NCI-H1436 treated with DMSO at 0.1 percent for 48 hours (cell line): ENCODE measurements at places on chromosomes 3 and 15.

DNA sequence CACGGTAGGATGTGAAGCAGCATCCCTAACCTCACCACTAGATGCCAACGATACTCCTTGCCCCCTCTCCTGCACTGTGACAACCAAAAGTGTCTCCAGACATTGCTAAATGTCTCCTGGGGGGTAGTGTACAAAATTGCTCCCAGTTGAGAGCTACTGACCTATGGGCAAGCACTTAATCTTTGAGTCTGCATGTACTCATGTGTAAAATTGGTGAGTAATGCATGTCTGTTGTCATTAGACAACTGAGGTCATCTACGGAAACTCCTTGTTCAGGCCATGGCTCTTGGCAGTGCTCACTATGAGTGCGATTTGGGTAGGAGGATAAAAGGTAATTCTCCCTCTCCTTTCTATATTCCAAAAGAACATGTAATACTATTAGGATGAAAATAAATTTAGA lies 29.2 kb downstream of the PDHB start:
- no peak for DNase-seq

DNA sequence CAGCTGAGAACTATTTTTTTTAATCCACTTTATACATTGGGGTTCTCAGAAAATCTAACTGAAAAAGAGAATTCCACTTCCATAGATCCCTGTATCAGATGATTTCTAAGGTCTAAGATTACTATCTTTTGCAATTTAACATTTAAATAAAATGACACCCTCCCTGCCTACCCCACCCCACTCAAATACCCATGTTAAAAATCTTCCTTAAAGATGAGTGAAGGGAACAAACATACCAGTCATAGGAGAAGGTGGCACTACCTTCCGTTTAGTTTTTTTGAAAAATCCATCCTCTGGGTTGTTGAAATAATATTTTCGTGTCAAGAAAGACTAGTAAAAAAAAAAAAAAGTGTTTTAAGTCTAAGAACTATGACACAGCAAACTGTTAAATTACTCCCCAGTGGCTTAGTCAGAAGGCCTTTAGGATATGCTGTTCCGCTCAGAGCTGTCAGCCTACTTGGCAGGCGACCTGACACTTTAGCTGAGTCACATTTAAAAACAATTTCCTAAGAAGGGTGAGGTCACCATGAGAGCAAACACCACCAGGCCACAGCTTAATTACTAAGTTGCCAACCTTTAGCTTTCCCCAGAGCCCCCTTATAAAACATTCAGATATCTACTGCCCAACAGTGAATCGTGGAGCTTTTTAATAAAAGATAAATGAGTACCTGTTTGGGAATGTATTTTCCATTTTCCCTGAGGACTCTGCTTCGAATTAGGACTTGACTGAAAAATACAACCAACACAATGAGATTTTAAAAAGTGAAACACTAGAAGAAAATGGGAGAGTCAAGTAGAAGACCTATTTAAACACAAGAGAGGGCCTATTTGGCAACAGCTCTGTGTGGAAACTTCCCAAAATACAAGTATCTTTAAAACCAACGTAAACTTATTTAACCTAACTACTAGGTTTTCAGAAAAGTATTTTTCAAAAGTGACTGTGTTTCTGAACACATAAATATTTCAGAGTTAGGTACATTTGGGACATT lies 9.6 kb downstream of the EMC3 start:
- peak; percentile 12 for DNase-seq

DNA sequence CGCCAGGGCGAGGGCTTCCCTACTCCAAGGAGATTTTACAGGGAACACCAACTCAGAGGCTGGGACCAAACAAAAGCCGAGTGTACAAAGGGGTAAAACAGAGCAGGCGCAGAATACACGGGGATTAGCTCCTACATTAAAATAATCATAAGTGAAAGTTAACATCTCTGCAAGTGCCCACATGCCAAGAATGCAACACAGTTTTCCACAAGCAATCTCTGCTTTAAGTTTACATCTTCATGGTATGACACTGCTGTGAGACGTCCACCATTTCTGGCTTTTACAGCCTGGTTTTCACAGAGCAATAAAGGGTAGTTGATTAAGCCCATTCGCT lies 500 bp upstream of the VGLL3 start:
- no peak for DNase-seq

DNA sequence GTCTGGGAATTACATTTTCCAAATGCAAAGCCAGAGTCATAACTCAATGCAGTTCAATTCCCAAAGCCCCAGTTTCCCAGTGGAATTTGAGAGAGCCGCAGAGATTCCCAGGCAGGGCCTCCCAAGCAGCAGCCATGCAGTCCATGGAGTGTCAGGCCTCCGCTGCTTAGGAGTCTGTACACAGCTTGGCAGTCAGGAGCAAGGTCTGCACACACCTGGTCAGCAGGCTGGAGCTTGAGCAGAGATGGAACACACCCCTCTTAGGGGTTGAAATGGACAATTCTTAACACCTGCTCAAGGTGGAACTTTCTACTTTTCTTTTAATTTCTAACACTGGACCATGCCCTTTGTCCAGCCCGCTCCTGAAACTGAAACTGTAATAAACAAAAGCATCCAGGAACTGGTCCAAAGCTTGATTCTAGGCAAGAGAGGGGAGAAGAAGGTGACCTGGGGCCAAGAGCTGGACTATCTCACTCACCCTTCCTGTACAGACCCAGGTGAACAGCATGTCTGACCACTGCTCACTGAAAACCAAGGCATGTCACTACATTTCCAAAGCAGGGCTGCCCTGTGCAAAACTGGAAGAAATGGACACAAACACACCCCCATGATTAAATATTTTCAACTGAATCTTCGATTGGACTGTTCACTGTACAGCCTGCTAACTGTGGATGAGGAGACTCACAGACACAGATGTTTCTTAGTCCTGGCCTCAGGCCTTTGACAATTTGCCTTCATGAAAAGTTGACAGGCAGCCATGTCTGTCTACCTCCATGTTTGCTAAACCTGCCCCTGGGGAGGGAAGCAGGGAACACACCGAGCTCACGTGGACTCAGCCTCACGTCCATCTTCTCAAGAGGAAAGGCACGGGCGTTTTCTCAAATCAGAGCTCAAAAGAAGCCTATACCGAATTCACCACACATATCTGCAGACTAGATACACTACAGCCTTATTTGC lies 48.6 kb upstream of the DUSP7 start:
- no peak for DNase-seq

DNA sequence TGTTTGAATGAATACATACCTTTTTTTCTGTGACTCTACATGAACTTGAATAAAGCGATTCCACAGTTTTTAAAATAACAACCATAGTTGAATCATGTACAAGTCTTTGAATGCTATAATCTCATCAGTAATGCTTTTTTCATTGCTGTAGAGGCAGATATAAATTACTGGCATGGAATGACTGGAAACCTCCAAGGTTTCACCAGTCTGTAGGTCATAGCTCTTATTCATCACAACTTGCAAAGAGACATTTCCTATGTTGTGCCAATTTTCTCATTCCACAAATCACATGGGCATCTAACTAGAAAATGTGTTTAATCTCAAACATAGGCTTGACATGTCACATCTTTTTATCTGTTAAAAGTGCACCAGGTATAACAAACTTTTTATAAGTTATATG lies 407.1 kb upstream of the KCNMB2 start:
- no peak for DNase-seq

DNA sequence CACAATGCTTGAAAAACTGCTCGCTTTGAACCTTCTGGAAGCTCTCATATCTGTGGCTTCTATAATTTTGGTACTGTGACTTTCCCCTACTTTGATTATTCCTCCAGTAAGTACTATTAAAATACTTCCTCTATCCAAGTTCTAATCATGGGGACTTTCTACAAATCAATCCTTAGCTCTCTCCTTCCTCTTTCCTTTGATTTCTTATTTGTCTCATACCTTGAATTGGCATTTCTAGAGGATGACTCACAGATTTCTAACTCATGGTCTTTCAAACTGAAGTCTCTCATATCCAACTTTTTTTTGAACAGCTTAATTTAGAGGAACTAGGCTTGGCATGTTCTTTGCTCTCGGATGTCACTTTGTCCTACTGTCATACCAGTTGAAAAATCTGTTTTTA lies 241.8 kb downstream of the TBC1D5 start:
- no peak for DNase-seq

GRCh38 chr3:124565551-124565950 lies 164.7 kb upstream of the UMPS start:
- no peak for DNase-seq

GRCh38 chr15:81766829-81767475 lies 278.9 kb downstream of the MEX3B start:
- no peak for DNase-seq

GRCh38 chr15:101067660-101068522 lies 148.7 kb downstream of the LRRK1 start:
- DNase-seq = no peak

DNA sequence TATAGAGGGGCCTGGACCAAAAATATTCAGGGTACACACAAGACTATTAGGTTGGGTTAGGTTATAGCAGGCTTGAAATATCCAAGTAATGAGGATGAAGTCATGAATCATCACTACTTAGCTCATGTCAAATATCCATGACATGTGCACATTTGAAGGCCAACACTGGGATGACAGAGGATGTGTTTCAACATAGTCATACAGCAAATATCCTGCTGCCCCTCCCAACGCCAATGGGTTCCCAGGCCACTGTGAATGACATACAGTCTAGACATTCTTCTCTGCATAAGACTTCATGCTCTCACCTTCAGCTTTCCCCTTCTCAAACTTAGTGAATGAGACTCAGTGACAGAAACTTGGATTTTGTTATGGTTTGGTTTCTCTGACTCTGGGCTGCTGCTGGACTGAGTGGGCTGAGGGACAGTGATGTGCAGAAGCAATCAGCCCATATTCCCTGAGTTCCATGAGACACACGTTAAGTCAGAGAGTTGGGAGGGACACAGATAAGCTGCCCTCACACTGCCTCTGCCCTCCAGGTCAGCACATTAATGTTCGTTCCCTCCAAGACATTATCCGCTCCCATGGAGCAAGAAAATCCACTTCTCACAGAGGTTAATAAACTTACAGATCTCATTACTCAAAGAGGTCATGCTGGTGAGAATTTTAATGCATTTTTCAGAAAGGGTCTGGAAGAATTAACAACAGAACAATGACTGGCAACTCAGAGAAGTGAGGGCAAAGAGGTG lies 15.4 kb downstream of the HOMER2 start:
- no peak for DNase-seq

GRCh38 chr3:135393159-135393558 lies 572.4 kb upstream of the PPP2R3A start:
- no peak for DNase-seq

GRCh38 chr3:58480309-58480708 lies 11.6 kb upstream of the KCTD6 start:
- no peak for DNase-seq

DNA sequence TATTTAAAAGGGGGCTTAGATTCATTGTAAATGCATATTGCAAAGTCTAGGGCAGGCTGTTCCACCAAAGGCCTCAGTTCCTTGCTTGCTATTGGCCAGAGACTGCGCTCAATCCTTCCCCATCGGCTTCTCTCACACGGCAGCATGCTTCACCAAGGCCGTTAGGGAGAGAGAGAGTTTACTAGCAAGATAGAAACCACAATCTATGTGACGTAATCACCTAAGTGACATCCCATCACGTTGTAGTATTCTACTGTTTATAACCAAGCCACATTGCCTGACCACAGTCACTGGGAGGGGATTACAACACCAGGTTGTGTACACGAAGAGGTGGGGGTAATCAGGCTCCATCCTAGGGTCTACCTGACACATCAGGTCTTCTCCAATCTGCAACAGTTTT lies 16.0 kb upstream of the NPAP1 start:
- DNase-seq = no peak

GRCh38 chr3:99882436-99883137 lies 64.9 kb downstream of the CMSS1 start:
- no peak for DNase-seq

GRCh38 chr3:150447631-150448465 lies 39.8 kb downstream of the TSC22D2 start:
- no peak for DNase-seq

- DNase-seq = no peak
Measured at GRCh38 chr3:58837141-58837843, 170.7 kb upstream of the FAM3D start.

GRCh38 chr3:126535636-126536035 lies 11.7 kb downstream of the CHST13 start:
- DNase-seq = no peak

DNA sequence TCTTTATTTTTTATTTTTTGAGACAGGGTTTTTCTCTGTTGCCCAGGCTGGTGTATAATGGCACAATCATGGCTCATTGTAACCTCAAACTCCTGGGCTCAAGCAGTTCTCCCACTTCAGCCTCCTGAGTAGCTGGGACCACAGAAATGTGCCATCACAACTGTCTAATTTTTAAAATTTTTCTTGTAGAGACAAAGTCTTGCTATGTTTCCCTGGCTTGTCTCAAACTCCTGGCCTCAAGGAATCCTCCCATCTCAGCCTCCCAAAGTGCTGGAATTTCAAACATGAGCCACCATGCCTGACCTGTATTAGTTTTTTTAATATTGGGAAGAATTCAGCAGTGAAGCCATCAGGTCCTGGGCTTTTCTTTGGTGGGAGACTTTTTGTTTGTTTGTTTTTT lies 13.6 kb upstream of the CLDN11 start:
- no peak for DNase-seq

DNA sequence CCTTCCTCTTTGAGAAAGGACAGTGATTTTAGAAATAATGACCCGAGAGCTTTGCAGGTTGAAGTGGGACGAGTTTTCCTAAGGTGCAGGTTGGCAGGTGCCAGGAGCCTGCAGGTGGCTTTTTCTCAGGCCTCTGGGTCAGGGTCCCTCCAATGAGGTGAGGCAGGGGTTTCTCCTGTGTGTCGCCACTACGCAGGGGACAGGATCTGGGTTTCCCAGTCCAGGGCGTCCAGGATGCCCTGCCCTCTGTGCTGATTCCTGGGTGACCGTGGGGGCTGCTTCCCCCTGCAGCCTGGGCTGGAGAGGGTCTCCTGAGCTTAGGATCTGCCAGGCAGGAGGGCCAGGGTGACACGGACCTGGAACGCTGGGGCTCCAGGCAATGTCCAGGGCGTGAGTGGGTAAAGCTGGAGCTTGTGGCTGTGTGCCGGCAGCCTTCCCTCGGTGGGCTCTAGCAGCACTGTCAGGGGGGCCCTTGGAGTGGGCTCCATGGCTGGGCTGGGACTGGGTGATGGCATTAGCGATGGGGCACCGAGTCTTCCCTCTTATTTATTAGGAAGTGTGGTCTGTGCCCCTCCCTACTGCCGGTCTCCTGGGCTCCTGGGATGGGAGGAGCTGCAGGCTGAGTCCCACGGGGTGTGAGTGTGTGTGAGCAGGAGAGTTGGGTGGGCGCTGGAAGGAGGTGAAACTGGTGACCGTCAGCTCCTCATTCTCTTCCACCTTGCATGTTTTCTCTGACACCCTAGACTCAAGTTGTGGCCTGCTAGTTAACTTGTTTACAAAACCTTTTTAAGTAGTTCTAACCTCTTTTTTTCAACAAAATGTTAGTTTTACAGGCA lies 1.8 kb downstream of the APBA2 start:
- DNase-seq = no peak

GRCh38 chr15:75763137-75763611 lies 50.5 kb upstream of the CSPG4 start:
- DNase-seq = no peak

DNA sequence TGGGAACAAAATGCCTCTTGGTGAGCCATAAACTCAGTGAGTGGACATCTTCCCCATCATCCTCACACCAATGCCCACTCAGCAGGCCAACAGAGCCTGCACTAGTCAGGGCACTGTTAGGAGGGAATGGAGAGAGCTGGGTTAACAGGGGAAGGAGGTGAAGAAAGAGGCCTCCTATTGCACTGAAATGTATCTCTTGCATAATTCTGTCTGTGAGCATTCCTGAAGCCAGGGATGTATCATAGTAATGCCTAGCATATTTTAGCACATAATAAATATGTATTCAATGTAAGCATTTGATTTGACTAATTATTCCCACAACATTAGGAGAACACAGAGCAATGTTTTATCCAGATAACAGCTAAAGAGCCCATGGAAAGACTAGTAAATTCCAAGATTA lies 81.2 kb downstream of the ANO10 start:
- no peak for DNase-seq
